ENCODE measurements at places on chromosomes 6 and 20.

DNA sequence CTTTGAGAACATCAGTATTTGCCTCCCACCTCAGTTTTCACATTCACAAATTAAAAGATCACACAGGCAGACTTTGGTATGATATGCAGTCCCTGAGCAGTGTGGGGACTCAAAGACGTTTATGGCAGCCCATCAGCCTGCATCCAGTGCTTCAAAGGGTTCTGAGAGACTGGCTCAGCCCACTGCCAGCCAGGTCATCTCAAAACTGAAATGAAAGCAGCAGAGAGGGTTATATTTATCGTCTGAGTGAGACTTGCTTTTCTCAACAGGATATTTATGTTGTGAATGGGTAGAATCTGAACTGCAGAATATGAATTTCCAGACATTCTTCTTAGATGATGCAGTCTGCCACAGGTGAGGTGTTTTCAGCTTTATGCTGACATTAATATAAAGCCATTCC is 159.8 kb downstream of the NRN1 start:
- no peak for DNase-seq

DNA sequence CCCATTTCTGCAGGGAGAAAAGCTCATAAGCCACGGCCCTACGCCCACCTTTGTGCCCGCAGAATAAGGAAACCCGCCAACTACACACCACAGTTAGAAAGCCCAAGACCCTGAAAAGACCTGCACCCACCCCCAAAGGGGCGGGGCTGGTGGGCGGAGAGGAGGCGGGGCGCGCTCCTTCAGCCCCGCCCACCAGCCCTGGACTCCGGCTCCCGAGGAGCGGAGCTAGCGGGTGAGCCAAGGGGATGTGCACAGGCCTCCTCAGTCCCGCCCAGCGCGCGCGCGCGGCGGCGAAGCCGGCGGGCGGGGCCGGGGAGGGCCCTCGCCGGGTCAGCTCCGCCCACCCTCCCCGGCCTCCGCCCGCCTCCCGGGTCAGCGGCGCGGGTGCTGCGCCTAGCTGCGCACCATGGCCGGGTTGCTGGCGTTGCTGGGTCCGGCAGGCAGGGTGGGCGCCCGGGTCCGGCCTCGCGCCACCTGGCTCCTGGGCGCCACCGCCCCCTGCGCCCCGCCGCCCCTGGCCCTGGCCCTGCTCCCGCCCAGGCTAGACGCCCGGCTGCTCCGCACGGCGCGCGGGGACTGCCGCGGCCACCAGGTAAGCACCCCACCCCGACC is at the start of gene FAM210B:
FAM210B (plus strand) TSS at position 375 of the 612 bp plus-strand sequence; CDS start at position 407, 32 bp downstream.
- DNase-seq, result peak; percentile 91

GRCh38 chr6:81938014-81938856 is 185.8 kb upstream of the TENT5A start:
- peak; percentile 96 for DNase-seq

GRCh38 chr6:137926207-137926731 is 59.2 kb downstream of the TNFAIP3 start:
- DNase-seq, result peak; percentile 96

DNA sequence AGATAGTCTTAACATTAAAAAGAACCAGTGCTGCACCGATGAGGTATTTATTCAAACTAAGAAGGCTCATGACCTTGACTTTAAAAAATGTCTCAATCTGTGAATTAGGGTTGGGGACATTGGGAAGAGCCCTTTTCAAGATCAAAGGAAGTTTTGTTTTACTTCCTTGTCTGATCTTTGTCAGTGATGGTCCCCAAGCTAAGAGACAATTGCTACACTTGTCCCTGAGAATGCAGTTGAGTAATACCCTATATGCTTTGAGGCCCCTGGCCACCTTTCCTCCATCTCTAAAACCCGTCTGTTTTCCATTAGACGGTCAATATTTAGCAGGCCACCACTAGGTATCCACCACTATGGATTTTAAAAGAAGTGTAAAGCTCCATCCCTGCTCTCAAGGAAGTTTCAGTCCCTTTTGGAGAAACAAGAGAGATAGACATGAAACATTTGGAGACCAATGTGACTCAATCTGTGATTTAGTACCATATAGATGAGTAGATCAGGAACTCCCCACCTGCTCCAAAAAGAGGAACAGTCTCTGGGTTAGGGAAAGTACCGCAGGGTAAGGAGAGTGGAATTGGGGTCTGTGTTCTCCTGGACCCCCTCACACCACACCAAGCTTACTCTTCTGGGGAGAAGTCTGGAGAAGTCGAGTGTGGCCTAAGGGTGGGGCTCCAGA is 99.1 kb upstream of the ISM1 start:
- DNase-seq, result no peak

DNA sequence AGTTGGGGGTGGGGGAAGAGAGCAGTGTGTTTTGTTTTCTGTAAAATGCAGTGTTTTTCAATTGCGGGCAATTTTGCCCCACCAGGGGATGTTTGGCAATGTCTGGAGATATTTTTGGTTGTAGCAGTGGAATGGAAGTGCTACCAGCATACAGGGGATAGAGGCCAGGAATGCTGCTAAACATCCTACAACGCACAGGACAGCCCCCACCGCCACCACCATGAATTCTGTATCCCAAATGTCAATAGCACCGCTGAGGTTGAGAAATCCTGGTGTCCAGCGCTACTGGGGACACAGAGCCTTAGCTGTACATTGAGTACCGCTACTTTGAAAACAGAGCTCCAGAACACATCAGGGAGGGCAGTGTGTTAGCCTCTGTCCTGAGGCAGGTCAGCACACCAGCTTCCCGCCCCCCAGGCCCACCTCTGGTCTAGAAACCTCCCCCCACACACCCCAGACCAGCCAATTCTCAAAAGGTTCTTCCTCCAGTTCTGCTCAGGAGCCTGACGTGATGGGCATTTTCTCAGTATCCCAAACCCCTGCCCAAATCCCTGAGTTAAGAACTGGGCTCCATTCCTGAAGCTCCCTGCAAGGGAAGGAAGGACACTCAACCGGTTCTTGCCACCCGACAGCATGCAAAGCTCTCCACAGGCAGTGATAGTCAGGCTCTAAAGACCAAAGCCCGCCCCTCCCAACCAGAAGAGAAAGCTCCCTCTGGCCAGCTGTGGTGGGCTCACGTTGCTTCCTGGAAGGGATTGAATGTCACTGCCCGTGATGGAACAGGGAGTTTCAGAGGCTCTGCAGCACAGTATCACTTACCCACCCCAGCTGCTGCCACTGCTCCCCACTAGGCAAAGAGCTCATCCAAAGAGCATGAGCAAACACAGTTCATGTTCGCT is 321.5 kb upstream of the JARID2 start:
- DNase-seq, result no peak

DNA sequence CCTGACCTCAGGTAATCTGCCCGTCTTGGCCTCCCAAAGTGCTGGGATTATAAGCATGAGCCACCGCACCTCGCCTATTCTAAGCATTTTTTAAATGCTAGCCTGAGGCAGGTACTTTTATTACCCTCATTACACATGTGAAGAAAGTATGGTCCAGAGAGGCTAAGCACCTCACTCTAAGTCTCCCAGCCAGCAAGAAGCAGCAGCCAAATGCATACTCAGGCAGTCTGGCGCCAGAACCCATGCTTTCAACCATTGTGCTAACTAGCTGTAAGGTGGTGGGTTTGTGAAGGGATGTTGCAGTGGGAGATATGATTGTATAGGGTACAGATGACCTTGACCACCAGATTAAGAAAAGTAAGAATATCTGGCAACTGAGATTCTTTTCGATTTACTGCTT is 26.1 kb upstream of the RIPOR2 start:
- no peak for DNase-seq

GRCh38 chr6:167566711-167567141 is 241.8 kb downstream of the TTLL2 start:
- DNase-seq, result no peak

GRCh38 chr6:98627129-98627775 is 207.1 kb upstream of the POU3F2 start:
- DNase-seq, result no peak

DNA sequence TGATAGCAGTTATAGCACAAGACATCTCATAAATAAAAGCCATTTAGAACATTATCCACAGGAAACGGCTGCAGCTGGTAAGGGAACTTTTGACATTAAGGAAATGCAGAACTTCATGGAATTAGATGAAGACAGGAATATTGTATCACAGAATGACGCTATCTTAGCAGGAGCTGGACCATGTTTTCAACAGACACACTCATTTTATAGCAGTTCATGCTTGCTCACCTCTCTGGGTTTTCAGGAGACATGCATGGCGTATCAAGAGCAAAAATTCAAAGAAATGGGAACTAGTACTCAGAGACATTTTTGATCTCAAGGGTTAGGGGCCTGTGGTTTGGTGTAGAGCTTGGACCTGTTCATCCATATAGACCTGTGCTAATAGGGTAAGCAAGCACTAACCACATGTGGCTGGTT is 125.0 kb downstream of the FYN start:
- no peak for DNase-seq

DNA sequence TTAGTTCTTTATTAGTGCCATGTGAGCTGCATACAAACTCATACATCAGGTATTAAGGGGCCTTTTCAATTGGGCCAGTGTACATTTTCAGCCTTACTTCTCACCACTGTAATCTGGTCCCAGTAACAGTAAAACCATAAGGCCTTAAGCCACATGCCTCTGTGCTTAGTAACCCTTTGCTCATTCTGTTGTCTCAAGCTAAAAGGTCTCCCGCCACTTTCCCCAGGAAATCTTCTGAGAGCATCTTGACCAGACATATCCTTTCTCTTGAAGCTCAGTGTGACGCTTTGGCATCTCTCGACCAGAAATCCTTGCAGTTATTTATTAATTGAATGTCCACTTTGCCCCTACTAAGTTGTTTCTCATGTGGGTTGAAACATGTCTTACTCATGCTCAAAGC is 68.0 kb downstream of the CYP39A1 start:
- DNase-seq, result no peak

All from fibroblast of skin of right biceps (primary cell).